Right ventricle myocardium inferior (tissue), 1 donor: ENCODE measurements at places on chromosomes 1 and 21.
A peak's percentile ranks its signal among the peaks of the same experiment; 100 is the strongest.

- no peak for DNase-seq
These were observed 6.4 kb upstream of the CPT2 start for GRCh38 chr1:53190210-53190611.

GRCh38 chr1:38135625-38136414, 89.2 kb upstream of the POU3F1 start:
- DNase-seq, result no peak

DNA sequence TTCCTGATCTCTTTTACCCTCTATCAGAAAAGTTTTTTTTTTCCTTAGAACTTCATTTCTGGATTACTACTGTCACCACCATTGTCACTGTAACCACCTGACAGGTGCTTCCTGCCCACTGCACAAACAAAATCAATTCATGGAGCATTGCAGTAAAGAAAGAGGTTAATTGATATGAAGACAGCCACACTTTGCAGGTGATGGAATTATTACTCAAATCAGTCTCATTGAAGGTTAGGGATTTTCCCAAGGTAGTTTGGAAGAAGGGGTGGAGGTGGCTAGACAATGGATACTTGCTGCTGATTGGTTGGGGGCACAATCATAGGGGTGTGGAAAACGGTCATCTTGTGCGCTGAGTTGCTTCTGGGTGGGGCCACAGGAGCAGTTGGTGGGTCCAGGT, 230.8 kb upstream of the CACYBP start:
- no peak for DNase-seq

- DNase-seq, result peak; percentile 73
These were observed 243.2 kb upstream of the RAB4A start for GRCh38 chr1:229027622-229028182.

GRCh38 chr1:234989019-234989418, 139.6 kb downstream of the TOMM20 start:
- no peak for DNase-seq

DNA sequence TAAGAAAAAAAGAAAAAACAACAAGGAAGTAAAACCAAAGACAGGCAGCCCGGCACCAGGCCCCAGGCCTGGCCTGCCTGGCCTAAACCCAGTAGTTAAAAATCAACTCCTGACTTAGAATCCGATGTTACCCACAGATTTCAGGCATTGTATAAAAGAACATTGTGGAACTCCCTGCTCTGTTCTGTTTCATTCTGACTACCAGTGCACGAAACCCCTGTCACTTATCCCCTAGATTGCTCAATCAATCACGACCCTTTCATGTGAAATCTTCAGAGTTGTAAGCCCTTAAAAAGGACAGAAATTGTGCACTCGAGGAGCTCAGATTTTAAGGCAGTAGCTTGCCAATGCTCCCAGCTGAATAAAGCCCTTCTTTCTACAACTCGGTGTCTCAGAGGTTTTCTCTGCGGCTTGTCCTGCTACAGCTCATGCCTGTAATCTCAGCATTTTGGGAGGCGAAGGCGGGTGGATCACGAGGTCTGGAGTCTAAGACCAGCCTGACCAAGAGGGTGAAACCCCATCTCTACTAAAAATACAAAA, 15.6 kb upstream of the MYOCOS start:
- DNase-seq, result no peak

DNA sequence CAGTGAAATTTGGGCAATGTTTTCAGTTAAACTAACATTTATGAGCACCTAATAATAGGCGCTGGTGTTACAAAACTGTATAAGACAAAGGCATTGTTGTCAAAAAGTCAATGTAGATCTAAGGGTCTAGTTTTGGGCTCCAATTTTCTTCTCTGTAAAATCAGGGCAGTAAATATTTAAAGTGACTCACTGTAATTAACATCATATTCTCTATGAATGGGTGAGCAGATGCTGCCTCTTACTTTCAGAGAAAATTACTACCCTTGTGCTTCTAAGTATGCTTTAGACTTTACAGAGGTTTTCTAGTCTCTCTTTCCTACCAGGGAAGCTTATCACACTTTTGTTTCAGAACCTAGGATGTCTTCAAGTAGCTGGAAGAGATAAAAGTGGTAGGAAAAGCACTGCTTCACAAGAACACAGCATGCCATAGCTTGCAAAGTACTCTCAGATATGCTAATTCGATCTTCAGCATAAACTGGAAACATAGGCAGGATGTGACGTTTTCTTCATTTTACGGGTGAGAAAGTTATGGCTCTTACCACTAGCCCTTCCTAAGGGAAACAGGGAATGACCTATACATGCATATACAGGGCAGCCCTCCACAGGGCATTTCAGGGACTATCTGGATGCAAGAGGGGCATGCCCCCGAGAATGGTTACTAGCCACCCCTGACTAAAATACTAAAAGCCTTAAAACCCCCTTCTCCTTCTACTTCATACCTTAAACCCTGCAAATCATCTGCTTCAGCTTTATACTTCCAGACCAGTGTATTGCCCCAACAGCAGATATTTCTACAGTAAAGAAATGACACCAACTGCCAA, 2.6 kb downstream of the C1orf116 start:
- no peak for DNase-seq

DNA sequence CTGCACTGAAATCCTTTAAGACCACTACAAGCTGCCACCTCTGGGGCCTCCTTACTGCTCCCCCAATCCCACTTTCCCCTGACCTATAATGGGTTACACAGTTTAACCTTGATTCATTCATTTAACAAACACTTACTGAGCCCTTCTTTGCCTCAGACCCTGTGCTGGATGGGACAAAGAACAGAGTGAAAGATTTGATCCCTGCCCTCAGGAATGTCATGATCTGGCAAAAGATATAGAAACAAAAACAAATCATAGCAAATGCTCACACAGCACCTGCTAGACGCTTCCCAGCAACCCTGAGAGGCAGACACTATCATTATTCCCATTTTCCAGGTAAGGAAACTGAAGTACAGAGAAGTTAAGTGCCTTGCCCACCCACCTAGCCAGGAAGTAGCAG, 7.0 kb upstream of the AUNIP start:
- no peak for DNase-seq

DNA sequence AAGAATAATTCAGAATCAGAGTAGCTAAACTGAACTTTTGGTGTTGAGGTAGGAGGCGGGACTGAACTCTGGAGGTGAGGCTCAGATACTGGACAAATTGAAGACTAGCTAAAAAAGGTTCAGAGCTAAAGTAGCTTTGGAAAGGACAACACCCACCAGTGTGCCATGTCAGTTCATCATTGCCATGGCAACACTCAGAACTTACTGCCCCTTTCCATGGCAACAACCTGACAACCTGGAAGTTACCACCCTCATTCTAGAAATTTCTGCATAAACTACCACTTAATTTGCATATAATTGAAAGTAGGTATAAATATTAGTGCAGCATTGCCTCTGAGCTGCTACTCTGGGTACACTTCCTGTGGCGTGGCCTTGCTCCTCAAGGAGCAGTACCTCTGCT, 30.3 kb upstream of the POGK start:
- DNase-seq, result no peak

DNA sequence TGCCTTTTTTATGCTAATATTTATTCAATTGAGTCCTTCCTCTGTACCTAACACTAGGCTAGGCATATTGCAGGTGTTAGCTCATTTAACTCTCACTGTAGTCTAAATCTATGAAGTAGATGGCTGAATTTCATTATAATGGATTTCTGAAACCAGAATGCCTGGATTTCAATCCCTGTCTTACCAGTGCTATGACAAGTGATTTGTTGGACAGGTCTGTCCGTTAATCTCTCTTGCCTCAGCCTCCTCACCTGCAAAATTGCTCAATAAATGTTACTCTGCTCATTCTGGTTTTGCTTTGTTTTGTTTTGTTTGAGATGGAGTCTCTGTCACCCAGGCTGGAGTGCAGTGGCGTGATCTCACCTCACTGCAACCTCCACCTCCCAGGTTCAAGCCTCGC, 146.1 kb upstream of the ADGRL2 start:
- DNase-seq, result no peak

DNA sequence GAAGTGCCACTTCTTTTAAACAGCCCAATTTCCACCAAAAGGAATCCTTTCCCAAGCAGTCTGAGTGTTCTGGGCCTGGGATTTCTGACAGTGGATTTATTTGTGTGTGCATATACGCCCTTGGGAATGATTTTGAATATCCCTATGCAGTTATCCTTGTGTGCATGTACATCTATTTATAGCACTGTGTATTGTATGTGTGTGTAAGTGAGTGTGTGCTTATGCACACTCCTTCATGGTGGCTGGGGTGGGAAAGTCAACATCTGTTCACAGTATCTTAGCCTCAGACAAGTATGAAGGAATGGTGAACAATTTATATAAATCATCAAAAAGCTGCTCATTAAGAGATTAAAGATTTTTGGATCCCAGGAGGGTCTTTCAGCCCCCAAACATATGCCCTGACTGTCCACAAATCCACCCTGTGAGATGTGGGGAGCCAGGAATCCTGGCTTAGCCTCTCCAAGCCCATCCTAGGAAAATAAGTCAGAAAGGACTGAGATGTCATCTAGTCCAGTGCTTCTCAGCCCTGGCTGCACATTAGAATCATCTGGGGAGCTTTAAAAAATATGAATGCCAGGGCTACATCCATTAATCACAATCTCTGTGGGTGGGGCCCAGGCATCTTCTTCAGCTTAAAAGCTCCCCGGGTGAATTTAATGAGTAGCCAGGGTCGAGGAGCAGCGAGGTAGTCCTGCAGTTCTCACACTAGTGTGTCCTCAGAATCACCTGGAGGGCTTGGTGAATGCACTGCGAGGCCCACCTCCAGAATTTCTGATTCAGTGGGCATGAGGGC, 101.4 kb downstream of the PLXNA2 start:
- DNase-seq, result no peak

DNA sequence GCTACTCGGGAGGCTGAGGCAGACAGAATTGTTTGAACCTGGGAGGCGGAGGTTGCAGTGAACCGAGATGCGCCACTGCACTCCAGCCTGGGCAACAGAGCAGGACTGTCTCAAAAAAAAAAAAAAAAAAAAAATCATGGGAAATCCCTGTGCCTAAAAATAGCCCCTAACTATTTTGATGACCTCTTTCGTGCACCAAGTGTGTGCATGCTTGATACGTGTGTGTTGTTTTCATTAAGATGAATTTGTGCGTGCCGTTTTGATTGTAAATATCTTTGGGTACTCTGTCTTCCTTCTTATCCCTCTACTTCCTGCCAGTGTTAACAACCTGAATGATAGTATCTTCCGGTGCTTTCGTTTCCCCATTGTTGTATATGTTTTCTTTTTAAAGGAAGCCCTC, 9.8 kb downstream of the CACYBP start:
- no peak for DNase-seq

DNA sequence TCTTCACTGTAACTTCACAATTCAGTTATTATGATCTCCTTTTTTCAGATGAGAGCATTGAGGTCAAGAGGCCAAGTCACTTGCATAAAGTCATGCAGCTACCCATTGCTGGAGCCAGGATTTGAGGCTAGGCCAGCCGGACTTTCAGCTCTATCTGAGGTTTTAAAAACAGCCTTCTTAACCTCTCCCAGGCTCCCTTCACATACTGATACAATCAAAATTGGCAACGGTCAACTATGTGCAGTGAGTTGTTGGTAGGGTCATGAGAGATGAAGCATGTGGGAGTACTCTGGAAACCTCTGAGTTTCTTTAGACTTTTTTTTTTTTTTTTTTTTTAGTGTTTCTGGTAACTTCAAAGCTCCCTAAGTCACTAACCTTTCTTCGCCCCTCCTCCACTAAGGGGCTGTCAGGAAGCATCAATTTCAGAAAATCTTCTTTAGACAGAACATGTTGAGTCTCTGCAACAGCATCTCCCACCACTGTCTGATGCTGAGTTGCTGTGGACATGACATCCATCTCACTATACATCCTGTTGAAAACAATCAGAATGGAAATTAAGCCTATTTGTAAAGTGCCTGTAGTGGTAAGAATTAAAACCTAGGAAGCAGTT, 201.8 kb downstream of the SIPA1L2 start:
- DNase-seq, result no peak

GRCh38 chr21:32477424-32477745, 64.9 kb downstream of the EVA1C start:
- DNase-seq, result no peak

DNA sequence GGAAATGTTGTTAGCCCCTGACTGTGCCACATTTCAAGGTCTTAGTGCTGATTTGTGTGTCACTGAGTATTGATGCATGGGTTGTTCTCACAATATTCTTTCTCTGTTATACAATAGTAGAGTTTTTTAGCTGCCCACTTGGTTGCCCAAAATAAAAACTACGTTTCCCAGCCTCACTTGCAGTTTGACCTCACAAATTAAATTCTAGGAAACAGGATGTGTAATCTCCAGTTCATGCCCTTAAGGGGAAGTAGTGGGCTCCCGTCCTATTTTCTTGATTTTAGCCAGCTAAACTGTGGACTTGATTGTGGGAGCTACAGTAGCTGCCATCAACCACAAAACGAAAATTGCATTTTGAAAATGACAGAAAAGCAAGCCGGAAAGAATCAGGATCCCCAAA, 27.3 kb upstream of the LAMC1 start:
- no peak for DNase-seq

- DNase-seq, result peak; percentile 52
These were observed 24.9 kb downstream of the LDLRAP1 start for GRCh38 chr1:25568090-25568833.

DNA sequence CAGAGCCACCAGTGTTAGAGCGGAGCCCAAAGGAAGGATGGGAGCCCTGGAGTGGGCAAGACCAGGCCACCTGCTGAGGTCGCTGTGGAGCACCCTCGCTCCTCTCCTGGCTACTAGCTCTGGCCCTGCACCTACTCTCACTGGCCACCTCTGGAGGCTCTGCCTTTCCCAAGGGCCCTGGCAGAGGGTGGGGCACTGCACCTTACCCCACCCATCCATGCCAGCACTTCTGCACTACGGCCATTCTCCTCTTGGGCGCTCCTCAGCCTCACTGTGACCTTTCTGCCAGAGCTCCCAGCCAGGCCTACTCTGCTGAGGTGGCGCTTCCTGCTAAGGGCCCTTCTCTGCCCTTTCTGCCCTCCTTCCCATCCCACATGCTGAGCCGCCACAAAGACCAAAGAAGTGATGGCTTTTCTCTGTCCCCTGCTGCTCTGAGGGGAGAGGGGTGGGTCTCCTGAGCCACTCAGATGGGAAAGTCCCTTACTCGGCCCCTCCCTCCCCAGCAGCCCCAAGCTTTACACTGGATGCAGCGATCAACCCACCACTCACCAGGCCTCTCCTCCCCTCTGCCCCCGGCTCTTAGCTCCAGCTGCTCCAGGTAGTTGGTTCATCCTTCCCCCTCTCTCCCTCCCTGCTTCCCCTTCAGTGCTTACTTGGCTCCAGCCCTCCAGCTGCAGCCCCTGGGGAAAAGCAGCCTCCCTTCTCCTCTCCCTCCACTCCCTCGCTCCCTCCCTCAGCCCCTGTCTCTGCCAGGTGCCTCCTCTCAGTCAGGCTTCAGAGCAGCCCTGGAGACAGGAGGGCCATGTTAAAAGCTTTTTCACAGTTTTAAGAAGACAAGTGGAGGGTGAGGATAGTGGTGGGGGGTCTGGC, 14.8 kb upstream of the TMEM222 start:
- DNase-seq, result no peak

DNA sequence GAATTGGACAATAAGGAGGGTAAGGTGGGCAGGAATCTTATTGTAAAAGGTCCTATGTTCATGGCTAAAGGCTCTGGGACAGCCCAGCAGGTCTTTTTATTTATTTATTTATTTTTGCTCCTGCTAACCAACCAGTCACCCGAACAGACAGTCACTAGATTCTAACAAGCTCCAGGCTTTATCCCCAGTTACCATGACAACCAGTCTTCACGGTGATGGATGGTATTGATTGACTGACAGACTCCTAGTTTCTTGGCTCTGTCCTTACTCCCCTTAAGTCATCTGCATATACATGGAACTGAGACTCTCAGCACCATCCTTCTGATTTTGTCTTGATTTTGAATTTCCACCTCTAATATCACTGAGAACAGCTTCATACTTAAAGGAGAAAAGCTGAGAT, 44.3 kb downstream of the C8A start:
- DNase-seq, result no peak
